Hematopoietic multipotent progenitor cell treated with erythropoietin and hydrocortisone succinate and interleukin-3 and kit ligand, for 8 days (in vitro differentiated cells): ENCODE measurements at places on chromosomes 6 and 20.

DNA sequence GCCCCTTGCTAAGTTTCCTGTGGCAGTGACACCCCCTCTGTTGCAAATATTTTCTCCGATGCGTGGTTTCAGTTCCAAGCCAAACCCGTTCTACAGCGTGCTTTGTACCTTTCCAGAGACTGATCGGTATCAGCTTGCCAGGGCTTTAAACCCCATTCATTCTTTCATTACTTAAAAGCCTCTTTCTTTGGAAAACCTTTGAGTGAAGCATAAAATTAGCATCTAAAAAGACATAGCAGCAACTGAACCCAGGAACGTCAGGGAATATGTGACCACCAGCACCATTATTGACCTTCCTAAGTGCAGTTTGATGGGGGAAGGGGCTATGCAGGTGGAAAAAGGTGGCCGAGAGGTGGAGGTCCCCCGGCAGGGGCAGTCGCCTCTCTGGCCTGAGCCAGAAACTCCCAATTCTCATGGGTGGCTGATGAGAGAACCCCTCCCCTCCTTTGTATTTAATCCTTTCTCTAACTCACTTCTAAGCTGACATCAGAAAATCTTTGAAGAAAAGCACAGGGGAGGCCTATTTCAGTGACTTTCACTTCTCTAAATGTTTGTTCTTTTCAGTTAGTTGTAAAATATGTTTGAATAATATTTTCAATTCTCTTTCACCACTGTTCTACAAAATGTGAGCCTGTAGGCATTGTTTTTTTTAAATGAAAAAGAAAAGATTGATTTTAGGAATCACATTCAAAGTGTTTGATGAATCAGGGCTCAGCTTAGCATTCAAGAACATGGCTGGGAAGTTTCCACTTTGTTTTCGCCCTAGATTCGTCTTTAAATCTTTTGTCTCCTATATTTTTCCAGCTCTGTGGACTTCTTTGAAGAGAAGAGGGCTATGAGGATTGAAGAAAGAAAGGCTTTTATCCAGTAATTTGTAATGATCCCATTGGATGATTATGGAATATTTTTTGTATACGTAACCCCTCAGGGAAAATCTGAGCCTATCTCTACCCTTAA is 89.2 kb downstream of the RSPH3 start:
- no peak for DNase-seq

GRCh38 chr20:64044484-64045247 is 4.8 kb downstream of the SOX18 start:
- no peak for DNase-seq

- DNase-seq, result no peak
These were observed 30.4 kb downstream of the NSFL1C start for GRCh38 chr20:1436263-1436662.

GRCh38 chr6:157436219-157436943 is 55.4 kb downstream of the ZDHHC14 start:
- no peak for DNase-seq

GRCh38 chr6:7763881-7764280 is 38.0 kb downstream of the BMP6 start:
- no peak for DNase-seq

GRCh38 chr6:104887350-104887749 is 27.6 kb upstream of the HACE1 start:
- peak; percentile 33 for DNase-seq

DNA sequence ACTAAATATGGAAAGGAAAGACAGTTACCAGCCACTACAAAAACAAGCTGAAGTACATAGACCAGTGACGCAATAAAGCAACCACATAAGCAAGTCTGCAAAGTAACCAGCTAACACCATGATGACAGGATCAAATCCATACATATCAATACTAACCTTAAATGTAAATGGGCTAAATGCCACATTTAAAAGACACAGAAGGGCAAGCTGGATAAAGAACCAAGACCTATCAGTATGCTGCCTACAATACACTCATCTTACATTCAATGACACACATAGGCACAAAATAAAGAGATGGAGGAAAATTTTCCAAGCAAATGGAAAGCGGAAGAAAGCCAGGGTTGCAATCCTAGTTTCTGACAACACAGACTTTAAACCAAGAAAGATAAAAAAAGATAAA is 24.1 kb downstream of the HLA-C start:
- no peak for DNase-seq

- peak; percentile 39 for DNase-seq
These were observed 838 bp downstream of the TNFAIP3 start for GRCh38 chr6:137867685-137868509.

GRCh38 chr6:149012040-149012545 is 265.3 kb downstream of the UST start:
- DNase-seq, result no peak

DNA sequence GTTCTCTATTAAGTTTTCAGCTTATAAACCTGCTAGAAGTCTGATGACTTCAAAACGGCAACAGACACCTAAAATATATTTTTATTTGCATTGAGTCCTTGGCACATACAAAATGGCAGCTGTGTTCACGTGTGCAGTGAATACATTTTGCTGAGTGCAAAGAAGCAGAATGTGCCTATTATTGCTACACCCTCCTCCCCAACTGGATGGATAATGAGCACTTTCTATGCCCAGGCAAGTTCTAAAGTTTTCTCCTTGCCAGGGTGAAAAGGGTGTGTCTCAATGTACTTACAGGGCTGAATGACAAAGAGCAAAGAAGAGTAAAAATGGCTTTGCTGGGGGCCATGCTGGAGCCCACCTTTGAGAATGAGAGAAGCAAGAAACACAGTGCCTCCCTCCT is 4.0 kb upstream of the FERMT1 start:
- DNase-seq, result no peak

GRCh38 chr6:134585517-134585873 is 267.6 kb upstream of the SGK1 start:
- peak; percentile 50 for DNase-seq

- peak; percentile 48 for DNase-seq
These were observed 527 bp downstream of the TOMM34 start for GRCh38 chr20:44959638-44960102.

- no peak for DNase-seq
These were observed 21.6 kb upstream of the ZBTB2 start for GRCh38 chr6:151412909-151413308.

DNA sequence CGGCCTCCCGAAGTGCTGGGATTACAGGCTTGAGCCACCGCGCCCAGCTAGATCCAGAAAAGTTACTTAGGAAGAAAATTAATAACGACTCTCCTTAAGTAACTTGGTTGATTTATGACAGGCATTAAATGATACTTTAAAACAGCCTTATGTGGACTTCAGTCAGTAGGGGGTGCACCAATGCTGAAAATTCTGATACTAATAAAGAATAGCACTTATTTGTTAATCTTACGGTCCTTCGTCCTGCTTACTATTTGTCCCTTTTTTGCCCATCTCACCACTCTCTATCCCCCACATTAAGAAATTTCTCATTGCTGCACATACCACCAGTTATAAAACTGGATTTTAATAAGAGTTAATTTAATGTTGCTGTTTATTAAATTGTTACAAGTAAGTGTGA is 12.7 kb upstream of the PRELID3B start:
- peak; percentile 38 for DNase-seq

DNA sequence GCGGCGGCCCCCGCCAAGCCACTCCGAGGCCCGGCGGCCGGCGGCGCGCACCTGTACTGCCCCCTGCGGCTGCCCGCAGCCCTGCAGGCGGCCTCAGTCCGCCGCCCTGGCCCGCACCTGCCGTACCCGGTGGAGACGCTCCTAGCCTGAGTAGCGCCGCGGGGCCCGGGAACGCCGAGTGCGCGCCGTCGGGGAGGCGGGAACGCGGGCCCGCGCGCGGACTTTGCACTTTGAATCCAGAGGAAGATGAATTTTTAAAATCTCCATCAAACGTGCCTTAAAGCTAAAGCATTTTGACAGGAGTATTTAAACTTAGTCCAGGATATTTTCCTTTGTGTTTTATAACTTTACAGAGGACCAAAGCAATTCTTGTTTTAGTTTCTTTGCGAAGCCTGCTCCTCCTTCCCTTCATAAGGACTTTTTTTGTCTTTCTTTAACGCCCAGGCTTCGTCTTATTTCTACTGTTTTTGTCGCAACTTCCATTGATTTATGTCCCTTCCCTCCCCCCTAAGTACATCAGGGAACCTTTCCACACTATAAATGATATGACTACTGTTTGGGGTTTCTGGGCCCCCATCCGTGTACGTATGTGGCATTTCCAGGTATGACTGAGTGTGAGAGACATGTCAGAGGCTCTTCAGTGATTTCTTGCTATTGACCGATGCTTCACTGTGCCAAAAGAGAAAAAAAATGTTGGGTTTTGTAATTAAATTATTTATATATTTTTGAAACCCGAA is 2.0 kb downstream of the FOXQ1 start:
- no peak for DNase-seq

GRCh38 chr20:49303065-49303552 is 25.3 kb upstream of the ZNFX1 start:
- peak; percentile 83 for DNase-seq

GRCh38 chr20:62666736-62667529 is 24.6 kb downstream of the SLCO4A1 start:
- DNase-seq, result no peak

GRCh38 chr6:26097268-26097875 is 10.1 kb downstream of the HFE start:
- DNase-seq, result peak; percentile 81

- no peak for DNase-seq
These were observed 101.8 kb downstream of the PHACTR1 start for GRCh38 chr6:12818324-12818723.

GRCh38 chr20:18405826-18406225 is 61.0 kb downstream of the DZANK1 start:
- no peak for DNase-seq

DNA sequence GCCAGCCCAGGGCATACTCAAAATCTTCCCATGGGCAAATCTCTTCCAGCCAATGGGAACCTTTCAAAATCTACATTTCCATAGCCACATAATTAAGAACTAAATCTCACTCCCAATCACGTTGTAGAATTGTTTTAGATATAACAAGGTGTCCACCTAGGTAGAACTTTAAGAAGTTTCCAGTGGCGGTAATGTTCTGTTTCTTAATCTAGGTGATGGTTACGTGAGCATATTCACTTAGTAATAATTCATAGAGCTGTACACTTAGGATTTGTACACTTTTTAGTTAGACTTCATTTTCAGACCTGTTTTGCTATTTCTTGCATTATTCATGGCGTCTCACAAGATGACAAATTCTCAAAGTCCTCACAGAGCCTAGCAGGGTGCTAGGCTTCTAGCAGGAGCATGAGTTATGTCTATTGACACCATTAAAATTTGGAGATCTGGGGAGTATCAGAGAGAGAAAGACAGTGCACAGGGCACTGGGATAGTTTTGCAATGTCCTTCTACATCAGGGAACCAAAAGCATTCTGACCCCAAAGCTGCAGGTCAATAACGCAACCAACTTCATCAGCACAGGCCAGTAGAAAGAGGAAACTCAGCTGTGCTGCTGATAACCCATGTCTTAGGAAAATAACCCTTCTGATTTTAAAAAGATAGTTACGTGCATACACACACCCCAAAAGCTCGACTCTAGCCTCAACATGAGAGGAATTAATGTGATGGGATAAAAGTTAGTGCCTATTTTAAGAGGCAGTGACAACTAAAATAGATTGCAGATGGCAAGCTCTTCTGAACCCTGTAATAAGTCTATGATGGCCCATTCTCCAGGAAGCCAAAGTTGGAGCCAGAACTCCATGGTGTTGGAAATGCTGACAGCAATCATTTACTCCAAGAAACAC is 518.1 kb upstream of the JARID2 start:
- peak; percentile 33 for DNase-seq
